ENCODE measurements at places on chromosomes 3 and 15.

- no peak for DNase-seq
These were observed 49.0 kb downstream of the SUCLG2 start for GRCh38 chr3:67605377-67605776.

DNA sequence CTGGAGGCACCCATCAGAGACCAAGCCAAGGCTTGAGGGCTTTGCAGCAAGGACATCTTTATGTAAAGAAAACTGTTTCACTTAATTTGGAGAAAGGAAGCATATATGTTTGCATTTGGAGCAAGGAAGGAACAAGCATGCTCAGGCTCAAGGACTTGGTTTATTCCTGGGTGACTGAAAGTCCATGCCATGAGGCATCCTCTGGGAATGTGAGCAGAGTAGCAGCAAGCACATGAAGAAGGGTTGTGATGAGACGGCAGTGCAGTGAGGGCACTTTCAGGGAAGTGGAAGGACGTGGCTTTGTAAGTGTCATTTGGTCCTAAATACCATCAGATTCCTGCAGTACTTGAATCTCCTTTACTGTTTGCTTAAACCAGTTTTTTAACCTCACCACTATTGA, 26.8 kb downstream of the POLG start:
- no peak for DNase-seq

GRCh38 chr3:154955907-154956533, 124.1 kb upstream of the MME start:
- no peak for DNase-seq

DNA sequence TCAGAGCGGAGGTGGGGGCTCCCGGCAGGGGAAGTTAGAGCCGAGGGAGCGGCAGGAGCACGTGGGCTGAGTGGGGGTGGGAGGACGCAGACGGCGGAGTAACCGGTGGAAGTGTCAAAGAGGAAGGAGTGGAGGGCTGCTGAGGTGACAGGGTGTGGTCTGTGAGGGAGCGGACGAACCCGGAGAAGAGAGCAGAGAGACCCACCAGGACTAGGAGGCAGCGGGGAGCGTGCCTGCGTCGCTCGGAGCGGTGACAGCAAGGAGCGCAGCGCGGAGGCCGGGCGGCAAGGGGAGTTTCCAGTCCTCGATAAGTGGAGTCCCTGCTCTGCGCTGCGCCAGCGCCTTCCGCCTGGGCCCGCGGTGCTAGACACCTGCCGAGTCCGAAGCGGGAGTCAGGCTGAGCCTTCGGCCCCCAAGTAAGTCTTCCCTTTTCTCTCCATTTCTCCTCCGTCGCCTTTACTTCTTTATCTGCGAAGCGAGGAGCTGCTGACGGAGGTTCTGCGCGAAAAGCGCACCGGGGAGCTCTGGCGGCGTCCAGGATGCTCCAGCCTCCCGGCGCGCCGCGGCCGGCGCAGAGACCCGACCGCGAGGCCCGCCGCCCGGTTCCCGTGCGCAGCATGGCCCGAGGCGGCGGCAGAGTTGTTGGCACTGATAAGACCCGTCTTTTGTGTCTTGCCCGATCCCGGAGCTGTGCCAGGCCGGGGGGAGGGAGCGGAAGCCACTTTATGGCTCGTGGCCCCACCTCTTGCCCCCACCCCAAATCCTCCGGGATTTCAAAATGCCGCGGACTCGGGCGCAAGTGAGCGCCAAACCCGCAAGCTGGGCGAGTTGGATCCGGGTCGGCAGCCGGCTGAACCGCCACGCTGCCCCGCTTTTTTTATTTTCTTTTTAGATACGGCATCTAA, 533.0 kb upstream of the SEMA6D start:
- DNase-seq, result peak; percentile 7

GRCh38 chr3:61617041-61617440, 55.7 kb downstream of the PTPRG start:
- DNase-seq, result no peak

GRCh38 chr15:63156755-63157117, 541 bp downstream of the RPS27L start:
- no peak for DNase-seq

GRCh38 chr3:156742401-156742800, 68.0 kb downstream of the TIPARP start:
- DNase-seq, result peak; percentile 56

- no peak for DNase-seq
These were observed 128.9 kb downstream of the AQP9 start for GRCh38 chr15:58267051-58267450.

Measured in NCI-H2107 (cell line).